ENCODE measurements at places on chromosomes 16 and 17.

DNA sequence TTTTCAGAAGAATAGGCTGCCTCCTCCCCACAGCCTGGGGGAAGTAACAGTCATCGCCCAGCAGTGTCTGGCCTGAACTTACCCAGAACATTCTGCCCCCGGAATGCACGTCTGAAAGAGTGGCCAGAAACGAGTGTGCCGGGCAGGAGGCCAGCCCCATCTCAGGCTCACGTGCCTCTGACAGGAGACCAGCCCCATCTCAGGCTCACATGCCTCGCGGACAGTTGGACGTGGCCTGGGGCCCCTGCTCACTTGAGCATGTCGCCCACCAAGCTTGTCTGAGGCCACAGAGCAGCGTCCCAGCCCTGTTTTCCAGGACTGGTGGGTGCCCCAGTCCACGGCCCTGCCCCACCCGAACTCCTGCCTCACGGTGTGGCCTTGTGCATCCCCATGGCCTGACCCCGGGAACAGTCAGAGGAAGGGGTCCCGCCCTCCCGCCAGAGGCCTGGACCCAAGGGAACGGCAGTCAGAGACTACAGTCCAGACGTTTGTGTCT lies 16.3 kb upstream of the CDH15 start:
- no peak for DNase-seq

GRCh38 chr16:52649870-52650269 lies 102.9 kb upstream of the TOX3 start:
- DNase-seq = no peak

DNA sequence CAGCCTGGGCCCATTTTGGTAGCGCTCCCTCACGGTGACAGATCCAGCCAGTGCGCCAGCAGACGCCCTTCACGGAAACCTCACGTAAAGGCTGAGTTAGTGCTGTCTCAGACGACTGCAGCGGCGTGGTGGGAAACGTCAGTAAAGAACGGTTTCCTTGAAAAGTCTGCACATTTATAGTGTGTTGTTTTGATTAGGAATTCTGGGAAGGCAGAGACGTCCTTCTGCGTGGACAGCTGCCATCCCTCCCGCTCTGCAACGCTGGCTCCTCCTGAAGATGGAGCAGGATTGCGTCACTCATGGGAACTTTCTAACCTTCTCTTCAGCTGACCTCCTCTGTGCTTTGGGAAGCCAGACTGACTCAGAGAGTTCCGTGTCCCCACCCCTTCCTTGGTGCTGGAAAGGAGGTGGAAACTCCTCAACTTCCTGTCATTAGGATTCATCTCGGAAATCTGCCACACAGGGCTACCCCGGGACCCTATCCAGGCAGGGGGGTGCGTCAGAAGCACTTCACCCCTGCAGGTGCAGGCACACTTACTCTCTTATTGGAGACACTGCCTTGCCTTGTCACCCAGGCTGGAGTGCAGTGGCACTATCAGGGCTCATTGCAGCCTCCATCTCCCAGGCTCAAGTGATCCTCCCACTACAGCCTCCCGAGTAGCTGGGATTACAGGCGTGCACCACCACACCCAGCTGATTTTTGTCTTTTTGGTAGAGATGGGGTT lies 24.3 kb upstream of the CRISPLD2 start:
- DNase-seq = no peak

GRCh38 chr16:85418978-85419491 lies 194.1 kb upstream of the GSE1 start:
- no peak for DNase-seq

- DNase-seq = no peak
These were observed 2.1 kb downstream of the CHAD start for GRCh38 chr17:50466371-50467113.

- no peak for DNase-seq
These were observed 52.5 kb downstream of the ARHGAP27 start for GRCh38 chr17:45380046-45380765.

- DNase-seq = no peak
These were observed 5.4 kb downstream of the FUS start for GRCh38 chr16:31185339-31185738.

- DNase-seq = no peak
These were observed 91.4 kb upstream of the CORO6 start for GRCh38 chr17:29714146-29714545.

DNA sequence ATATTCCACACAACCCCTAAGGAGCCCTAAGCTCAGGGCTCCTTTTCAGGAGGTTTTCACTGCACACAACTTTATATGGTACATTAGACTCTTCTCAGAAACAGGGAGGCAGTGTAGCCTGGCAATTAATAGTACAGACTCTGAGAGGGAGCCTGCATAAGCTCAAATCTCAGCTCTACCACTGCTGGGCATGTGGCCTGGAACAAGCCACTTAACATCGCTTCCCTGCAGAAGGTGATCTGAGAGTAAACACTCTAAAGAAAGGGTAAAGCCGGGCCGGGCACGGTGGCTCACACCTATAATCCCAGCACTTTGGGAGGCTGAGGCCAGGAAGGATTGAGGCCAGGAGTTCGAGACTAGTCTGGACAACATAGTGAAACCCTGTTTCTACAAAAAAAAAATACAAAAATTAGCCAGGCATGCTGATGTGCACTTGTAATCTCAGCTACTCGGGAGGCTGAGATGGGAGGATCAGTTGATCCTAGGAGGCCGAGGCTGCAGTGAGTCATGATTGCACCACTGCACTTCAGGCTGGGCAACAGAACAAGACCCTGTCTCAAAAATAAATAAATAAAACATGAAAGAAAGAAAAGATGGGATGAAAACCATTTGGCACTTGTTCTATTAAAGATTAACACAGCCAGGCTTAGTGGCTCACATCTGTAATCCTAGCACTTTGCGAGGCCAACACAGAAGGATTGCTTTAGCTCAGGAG lies 70.7 kb upstream of the DNAJA2 start:
- DNase-seq = no peak

GRCh38 chr16:13756411-13757140 lies 163.4 kb upstream of the ERCC4 start:
- DNase-seq = no peak

GRCh38 chr17:79811011-79811867 lies 14.4 kb upstream of the CBX8 start:
- DNase-seq = peak; percentile 71

GRCh38 chr17:73393381-73393780 lies 81.6 kb upstream of the CDC42EP4 start:
- no peak for DNase-seq

DNA sequence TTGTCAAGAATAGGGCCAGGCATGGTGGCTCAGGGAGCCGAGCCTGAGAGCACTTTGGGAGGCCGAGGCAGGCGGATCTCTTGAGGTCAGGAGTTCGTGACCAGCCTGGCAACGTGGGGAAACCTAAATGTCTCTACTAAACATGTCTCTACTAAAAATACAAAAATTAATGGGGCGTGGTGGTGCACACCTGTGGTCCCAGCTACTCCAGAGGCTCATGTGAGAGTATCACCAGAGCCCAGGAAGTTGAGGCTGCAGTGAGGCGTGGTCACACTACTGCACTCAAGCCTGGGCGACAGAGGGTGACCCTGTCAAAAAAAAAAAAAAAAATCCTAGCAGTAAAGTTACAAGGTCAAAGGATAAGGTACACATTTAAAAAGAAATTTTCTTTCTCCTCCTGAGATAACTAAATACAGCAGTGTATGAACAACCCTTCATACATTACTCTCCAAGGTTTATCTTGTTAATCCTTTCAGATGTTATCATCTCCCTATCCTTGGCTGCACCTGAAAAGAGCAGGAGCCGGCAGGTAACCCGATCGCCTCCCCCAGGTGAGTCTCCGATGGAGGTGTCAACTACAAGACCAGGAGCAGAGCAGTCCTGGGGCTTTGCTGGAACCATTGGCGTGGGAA lies 122.3 kb downstream of the GOSR1 start:
- no peak for DNase-seq

DNA sequence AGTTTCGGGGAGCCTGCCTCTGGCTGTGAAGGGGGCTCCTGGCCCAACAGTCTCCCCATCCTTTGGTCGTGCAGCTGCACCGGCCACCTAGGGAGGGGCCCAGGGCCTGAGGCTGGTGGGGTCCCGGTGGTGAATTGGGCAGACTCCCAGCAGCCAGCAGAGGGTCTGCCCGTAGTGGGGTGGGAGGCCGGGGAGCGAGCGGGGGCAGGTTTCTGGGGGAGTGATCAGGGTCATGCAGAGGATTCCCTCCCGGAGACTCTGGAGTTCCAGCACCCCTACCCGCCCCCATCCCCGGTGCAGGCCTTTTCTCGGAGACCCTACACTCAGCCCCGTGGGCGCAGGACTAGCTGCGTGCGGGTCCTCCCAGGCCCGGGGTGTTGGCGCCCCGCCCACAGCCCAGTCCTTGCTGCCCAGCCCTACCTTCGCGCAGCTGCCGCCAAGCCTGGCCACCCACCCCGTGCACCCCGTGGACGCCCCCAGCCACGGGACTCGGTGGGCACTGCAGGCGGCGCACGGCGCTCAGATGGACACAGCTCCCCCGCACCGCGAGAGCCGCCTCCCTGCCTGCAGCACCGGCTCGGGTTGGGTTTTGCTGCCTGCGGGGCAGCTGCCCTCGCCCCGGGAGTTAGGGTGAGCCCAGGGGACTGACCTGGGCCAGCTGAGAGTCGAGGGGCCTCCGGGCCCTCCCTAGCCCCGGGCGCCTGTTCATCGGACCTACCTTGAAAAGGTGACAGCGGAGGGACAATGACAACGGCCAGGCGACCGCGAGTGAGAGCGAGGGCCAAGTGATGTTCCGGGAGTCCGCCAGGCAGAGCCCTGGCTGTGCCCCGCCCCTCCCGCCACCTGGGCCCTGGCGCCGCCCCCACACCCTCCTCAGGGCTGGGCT lies at the start of gene GNG13:
GNG13 (minus strand) TSS at position 787 of the 886 bp plus-strand sequence. CDS start 1,657 bp downstream, outside the sequence.
- DNase-seq = no peak

- DNase-seq = no peak
These were observed 594.2 kb downstream of the KCNJ18 start for GRCh38 chr17:22286337-22287041.

DNA sequence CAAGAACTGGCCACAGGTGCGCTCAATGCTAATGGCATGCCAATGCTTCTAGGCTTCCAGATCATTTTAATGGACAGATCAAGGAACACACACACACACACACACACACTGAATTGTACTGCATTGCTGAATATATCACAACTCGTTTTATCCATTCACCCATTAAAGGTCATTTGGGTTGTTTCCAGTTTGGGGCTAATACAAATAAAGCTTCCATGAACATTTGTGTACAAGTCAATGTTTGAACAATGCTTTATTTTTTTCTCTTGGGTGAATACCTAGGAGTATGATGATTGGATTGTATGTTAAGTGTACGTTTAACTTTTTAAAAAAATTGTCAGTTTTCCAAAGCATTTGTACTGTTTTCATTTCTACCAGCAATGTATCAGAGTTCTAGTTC lies 3.6 kb upstream of the PCTP start:
- no peak for DNase-seq

DNA sequence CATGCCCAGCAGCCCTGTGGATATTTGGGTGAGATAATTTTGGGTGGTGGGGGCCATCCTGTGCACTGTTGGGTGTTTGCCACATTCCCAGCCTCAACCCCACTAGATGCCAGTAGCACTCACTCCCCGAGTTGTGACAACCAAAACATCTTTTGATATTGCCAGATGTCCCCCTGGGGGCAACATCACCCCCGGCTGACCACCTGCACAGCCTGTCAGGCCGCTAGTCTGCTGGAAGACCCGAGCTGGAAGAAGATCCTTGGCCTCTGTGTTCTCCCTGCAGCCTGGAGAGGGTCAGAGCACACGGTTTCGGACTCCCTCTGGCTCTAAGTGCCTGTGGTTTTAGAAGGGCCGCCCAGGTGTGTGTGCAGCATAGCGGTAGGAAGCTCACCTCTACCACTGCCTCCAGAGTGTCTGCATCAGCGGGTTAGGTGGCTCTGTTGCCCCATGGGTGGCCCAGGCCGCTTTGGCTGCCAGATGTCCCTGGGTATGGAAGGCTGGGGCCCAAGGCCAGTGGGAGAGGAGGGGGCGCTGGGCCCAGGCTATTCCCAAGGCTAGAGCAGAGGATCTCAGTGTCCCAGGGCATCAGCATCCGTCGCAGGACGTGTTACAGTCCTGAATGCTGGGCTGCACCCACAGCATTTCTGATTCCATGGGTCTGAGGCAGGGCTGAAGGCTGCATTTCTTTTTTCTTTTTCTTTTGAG lies 195.8 kb upstream of the GSE1 start:
- peak; percentile 39 for DNase-seq

GRCh38 chr16:35431829-35432663 lies 1972.6 kb downstream of the TP53TG3F start:
- no peak for DNase-seq

DNA sequence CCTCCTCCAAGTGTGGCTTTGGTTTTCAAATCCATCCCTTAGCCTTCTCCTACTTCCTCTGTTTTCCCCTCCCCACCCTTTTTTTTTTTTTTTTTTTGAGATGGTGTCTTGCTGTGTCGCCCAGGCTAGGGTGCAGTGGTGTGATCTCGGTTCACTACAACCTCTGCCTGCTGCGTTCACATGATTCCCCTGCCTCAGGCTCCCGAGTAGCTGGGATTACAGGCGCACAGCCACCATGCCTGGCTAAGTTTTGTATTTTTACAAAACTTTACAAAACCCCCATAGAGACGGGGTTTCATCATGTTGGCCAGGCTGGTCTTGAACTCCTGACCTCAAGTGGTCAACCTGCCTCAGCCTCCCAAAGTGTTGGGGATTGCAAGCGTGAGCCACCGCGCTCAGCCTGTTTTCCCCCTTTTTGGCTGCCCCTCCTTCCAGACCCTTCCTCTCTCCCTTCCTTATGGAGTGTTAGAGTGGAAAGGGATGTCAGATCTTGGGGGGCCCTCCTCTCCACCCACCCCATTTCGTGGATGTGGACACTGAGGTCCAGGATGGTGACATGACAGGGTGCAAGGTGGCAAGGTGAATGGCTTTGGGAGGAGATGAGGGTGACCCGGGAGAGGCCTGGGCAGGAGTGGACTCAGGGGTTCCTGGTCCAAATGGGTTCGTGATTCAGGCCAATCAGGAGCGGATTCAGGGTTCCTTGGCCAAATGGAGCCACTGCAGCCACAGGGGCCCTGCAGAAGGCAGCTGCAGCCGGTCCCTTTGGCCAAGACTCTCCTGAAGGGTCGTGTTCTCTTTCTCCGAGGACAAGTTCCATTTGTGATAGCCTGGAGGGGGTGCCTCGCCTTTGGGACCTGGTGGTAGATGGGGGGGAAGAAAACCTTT lies 4.8 kb downstream of the ABCC1 start:
- no peak for DNase-seq

- no peak for DNase-seq
These were observed 4.7 kb downstream of the NOD2 start for GRCh38 chr16:50697881-50698767.

- DNase-seq = no peak
These were observed 306.9 kb downstream of the SOX9 start for GRCh38 chr17:72427761-72428109.

DNA sequence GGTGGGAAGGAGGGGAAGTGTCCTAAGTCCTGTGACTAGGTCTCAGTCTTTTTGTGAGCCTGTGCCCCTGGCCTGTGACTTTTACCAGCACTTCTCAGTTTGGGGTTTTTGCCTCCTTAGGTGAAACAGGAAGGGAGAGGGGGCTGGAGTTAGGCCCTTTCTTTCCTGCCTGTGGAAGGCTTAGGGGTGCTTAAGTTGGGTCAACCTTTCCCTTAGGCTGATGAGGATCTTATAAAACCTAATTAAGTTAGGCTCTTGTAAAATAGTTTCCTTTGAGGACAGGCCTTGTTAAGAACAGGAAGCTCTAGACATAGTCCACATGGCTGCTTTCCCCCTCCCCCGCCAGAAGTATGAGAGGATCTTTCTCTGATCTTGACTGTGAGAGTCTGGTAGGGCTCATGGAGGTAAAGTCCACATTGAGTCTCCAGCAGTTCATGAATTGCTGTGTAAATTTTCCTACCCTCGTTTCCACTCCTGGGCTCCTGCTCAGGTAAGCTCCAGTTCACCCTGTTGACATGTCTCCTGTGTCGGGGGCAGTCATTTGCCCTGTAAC lies 17.0 kb upstream of the DNASE1 start:
- no peak for DNase-seq

GRCh38 chr16:30697264-30698138 lies 1.5 kb upstream of the SRCAP start:
- DNase-seq = peak; percentile 34

Data from DMS153 (cell line).